Stimulated activated effector memory CD8-positive, alpha-beta T cell treated with anti-CD3 and anti-CD28 coated beads, Interleukin-12 subunit alpha, Interleukin-12 subunit beta, amount 100 ng/mL, for 72 hours (primary cell): ENCODE measurements at places on chromosomes 6 and 20.

DNA sequence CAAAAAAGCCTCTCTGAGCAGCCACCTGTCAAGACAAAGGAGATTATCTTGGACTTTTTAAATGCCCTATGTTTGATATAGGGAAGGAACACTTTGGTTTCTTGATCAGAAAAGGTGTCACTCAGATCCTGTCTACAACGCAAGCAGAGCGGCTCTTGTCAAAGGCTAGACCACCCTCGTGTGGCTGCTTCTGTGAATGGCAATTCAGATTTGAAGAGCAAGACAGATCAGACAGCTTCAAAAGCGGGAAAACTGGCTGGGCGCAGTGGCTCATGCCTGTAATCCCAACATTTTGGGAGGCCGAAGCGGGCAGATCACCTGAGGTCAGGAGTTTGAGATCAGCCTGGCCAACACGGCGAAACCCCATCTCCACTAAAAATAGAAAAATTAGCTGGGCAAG is 10.1 kb upstream of the NXT1 start:
- no peak for DNase-seq

DNA sequence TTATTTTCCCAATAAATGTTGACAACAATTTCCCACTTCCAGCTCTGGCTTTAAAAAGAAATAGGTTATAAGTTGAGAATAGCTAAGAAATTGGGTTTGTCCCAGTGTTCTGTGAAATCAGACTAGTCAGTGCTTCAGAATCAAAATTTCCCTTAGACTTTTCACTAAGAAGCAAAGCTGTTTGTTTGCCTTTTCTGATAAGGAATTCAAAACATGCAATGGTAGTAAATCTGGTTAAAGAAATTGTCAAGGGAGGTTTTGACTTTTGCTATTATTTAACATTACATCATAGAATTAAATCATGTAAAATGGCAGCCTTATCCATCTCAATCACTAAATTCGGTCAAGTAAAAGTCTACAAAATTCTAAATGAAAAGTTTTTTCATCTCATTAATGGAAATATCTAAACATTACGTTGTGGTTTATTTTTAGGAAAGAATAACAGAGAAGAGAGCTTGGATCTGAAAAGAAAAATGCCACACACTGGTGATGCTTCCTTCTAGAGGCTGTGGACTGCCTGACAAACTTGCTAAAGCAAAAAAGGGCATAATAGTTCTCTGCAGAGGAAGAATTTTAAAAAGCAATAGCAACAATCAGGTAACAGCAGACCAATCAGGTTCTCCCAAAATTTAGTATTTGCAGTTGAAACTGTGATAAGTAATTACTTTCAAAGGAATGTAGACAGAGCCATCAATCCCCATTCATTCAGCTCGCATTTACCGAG is 36.4 kb downstream of the PLAGL1 start:
- no peak for DNase-seq

- no peak for DNase-seq
Measured at GRCh38 chr6:35048631-35049083, 92.5 kb downstream of the TCP11 start.

DNA sequence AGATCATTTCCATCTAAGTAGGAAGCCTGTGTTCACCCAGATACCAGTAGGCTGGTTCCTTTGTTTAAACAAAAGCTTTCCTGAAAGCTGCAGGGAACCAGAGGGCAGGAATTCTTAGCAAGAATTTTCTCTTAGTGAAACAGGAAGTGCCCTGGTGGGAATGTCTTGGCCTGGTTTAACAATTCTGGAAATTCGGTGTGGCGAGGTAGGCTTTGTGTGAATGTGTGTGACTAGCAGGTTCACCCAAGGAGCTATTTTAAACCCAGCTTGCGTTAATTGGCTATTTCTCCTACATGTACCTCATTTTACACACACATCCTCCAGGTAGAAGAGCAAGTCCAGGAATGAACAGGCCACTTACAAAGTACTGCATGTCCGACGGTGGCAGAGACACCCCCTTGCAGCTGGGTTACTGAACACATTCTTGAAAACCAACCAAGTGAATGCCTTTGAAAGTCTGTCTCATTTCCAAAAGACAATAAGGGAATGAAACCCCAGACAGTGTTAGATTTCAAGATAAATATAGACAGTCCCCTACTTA is 64.6 kb downstream of the GFOD1 start:
- DNase-seq: no peak

- no peak for DNase-seq
Measured at GRCh38 chr6:7730001-7730783, 4.3 kb downstream of the BMP6 start.

GRCh38 chr20:62437496-62437895 is 10.2 kb upstream of the RBBP8NL start:
- no peak for DNase-seq

- no peak for DNase-seq
Measured at GRCh38 chr20:23136893-23137745, 51.0 kb upstream of the CD93 start.

GRCh38 chr6:168035098-168035660 is 37.7 kb downstream of the KIF25 start:
- DNase-seq: no peak

- DNase-seq: no peak
Measured at GRCh38 chr6:110776413-110776812, 38.9 kb downstream of the CDK19 start.

DNA sequence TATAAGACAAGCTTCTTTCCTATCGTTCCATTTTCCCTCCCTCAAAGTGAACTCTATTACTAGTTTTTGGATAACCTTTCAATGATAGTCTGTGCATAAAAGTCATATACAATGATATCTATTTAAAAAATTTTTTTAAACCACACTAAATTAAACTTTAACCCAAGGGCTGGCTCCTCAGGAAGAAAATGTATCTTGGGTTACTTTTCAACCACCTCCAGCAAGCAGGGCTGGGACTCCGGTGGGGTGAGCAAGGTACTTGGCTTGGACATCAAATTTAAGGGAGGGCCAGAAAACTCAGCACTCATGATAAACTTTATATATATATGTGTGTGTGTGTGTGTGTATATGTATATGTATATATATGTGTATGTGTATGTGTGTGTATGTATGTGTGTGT is 13.9 kb upstream of the PPP1R3G start:
- DNase-seq: no peak

GRCh38 chr6:154962753-154963152 is 32.4 kb upstream of the TIAM2 start:
- no peak for DNase-seq

GRCh38 chr6:38153798-38154345 is 334.3 kb downstream of the ZFAND3 start:
- no peak for DNase-seq

DNA sequence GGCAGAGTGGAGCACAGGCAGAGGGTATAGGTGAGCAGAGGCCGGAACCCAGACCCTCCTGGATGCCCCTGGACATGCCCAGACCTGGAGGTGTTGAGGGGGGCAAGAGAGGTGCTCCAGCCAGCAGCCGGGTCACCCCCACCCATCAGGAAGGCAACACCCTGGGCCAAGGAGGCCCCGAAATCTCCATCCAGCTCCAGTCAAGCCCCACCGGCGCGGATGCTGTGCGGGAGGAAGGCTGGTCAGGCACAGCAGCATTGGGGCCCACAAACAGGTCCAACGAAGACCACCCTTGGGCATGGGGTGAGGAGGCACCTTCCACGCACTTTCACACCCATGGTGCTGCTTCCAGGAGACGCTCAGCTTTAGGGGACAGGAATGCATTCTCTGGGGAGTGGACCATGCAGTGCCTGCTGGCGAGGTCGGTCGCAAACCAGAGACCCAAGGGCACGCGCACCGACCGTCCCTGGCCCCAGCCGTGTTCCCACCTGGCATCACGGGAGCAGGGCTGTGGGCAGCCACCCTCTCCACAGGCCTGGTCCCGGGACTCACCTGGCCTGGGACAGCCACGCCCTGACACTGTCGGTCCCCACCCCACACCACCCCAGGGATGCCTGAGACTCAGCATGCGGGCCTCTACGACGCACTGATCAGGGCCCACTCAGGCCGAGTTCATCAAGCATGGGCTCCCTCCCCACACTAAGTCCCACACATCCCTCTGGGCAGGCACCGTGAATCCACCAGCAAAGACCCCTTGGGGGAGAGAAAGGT is 43.6 kb upstream of the ZBP1 start:
- DNase-seq: no peak

- no peak for DNase-seq
Measured at GRCh38 chr6:21187485-21187884, 406.1 kb upstream of the SOX4 start.

- no peak for DNase-seq
Measured at GRCh38 chr6:145373826-145374225, 361.5 kb downstream of the EPM2A start.

GRCh38 chr20:62861726-62862336 is at the start of gene TCFL5:
Gene TCFL5, minus strand, starts transcription at chr20:62861822. Its CDS starts 152 bp downstream, at chr20:62861670.
- peak; percentile 100 for DNase-seq

- DNase-seq: no peak
Measured at GRCh38 chr6:137863091-137863797, 3.8 kb upstream of the TNFAIP3 start.

- no peak for DNase-seq
Measured at GRCh38 chr6:16007146-16007545, 121.7 kb upstream of the MYLIP start.

GRCh38 chr6:118386975-118387374 is 161.1 kb upstream of the PLN start:
- DNase-seq: no peak
